ENCODE measurements at places on chromosomes 5 and 9.

GRCh38 chr5:40607202-40607601 is 72.5 kb upstream of the PTGER4 start:
- no peak for DNase-seq

GRCh38 chr5:74127381-74128320 is 501.7 kb downstream of the ARHGEF28 start:
- peak; percentile 55 for DNase-seq

DNA sequence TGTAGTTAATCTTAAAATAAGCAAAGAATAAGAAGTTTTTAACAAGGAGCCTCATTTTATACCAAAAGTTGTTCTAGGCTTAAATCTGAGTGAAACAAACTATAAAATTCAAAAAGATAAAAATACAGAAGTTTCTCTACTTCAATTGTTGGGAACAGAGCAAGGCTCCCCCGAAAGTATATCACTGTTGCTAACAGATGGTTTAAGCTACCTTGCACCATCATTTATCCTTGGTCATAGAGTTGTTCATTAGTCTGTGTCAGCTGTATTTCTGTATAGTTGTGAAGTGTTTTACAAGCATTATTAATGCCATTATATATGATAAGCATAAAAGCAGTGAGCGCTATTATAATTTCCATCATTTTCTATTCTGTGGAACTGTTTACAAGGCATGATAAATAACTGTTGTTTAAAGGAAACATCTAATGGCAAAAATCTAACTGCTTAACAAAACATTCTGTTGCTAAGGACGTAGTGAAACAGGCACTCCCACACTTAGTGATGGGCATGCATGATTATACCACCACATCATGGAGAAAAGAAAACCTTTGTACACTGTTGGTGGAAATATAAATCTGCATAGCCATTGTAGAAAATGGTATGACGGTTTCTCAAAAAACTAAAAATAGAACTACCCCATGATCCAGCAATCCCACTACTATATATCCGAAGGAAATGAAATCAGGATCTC is 23.3 kb upstream of the ACO1 start:
- DNase-seq = no peak

DNA sequence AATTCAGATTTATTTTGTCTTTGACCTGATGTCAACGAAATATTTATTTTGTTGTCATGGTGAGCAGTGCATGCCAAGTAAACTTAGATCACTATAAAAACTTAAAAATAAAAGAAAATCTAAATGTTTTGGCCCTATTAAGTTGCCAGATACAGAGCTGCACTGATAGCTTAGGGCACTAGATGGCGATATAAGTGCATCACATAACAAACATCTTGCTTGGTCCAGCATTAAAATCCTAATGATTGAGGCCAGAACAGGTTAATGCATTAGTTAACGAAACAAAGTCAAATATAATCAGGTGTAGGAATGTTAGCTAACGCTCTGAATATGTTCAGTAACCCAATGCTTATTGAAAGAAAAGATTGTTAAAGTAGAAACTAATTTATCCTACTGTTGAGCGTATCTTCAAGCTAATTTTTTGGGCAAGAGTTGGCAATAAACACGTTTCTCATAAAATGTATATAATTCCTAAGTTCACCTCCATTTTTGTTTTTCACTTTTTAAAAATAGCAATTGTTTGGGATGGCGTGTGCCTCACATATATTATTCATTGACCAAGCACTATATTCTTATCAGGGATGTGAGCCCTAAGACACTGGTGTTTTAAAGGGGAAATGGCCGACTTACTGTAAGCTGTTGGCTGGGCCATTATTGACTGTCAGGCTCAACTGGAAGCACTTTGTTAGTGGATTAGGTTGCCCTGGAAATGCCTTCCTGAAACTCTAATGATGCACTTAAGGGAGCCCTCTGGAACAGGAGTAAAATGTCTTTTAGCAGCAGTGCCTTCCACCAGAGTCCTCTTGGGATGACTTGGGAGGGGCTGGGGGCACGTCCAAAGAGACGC is 33.3 kb downstream of the KCTD16 start:
- DNase-seq = peak; percentile 73

DNA sequence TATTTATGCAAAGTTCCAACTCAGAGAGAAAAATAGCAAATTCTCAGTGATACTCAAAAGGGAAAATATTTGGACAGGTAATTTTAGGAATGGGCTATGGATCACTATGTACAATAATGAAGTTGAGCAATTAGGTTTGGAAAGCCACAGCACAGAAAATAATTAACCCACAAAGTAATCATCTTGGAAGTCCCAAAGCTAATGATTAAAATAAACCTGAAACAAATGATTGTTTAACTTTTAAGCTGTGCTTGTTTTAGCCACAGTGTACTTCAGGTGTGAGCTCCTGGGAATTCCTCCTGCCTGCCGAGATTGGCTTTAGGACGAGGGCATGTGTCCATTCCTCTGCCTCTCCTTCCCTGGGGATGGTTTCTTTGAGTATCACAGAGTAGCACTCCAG is 403.9 kb downstream of the ZSWIM6 start:
- DNase-seq = no peak

All from PC-3 (cell line).